ENCODE measurements at places on chromosomes 2 and 18. TPM values are rescaled to one million over a fixed set of nuclear protein-coding genes. Genes with fewer than 3 reads are reported as not detected.

The ANKRD30B gene
- not detected for total RNA-seq

The CCDC142 gene
- total RNA-seq, result 23.3 TPM

The DSG4 gene
- total RNA-seq, result 0.63 TPM

The LRRTM4 gene
- not detected for total RNA-seq

The NTSR2 gene
- total RNA-seq, result not detected

The CERS6 gene
- total RNA-seq, result 25.9 TPM

- DNase-seq, result no peak
Measured at GRCh38 chr2:3010001-3010400, 367.6 kb downstream of the EIPR1 start.

GRCh38 chr2:110105608-110106467 is 9.8 kb downstream of the MALL start:
- no peak for DNase-seq

DNA sequence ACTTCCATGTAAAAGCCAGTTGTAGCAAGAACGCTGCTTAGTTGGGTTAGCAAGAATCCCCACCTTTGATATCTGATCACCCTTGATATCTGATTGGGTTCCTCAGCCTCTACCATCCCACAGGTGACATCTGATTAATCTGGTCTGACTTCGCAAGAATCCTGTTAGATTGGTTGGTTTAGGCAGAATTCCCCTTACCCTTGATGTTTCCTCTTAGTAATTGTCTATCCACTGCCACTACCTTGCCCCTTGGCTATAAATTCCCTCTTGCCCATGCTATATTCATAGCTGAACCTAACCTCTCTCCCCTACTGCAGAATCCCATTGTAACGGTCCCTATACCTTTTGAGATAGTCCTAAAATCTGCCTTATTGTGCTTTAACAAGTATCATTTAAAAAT is 33.1 kb downstream of the PRKRA start:
- no peak for DNase-seq

DNA sequence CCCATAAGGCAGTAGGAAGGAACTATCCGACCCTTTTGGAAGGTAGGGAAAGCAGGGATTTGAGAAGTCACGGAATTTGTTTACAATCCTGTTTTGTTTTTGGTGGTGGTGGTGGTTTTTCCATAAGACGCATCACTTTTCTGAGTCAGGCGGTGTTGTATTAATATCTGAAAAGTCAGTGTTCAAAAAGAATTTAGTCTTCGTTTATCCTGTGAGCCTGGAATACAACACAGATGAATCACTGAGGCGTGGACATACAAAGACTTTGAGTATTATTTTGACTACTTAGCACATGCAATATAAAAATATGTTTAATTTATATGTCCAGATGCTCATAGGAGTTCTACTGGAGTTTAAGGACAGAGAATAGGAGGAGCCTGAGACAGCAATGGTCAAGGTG is 785 bp downstream of the ZNF892 start:
- DNase-seq, result no peak

DNA sequence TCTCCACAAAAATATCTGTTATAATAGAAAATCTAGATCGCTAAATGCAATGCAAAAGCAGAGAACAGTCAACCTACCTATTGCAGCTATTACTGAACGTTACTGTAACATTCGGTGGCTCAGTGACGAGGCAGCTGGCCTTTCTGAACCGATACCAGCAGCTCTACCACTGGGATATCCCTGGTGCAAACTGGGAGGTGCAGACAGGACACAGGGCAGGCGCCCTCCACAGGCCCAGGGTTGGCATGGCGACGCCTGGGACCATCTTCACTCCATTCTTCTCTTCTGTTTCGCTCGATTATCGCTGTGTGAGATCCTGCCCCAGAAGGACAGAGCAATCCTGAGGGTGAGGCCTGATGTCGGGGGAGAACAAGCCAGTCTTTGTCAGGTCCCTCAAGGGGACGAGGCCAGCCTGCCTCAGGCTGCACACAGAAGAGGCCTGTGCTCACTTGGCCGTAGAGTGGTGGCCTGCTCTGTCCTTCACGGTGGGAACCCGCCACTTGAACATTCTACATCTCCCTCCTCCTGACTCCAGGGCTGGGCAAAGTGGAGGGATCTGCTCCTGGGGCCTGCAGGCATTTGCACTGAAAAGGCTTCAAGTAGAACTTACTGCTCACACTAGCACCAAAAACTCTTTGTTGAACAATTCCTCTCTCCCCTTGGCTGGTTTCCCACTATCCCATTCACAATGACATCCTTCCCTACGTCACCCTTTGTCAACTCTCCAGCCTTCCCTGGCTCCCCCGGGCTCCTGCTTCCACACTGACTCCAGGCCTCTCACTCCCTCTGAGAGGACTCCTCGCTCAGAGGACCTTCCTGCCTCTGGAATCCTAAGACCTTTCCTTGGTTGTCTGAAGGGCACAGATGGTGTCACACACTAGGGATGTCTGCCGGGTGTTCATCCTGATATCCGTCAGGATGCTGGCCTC is 49.7 kb downstream of the CYRIA start:
- no peak for DNase-seq

DNA sequence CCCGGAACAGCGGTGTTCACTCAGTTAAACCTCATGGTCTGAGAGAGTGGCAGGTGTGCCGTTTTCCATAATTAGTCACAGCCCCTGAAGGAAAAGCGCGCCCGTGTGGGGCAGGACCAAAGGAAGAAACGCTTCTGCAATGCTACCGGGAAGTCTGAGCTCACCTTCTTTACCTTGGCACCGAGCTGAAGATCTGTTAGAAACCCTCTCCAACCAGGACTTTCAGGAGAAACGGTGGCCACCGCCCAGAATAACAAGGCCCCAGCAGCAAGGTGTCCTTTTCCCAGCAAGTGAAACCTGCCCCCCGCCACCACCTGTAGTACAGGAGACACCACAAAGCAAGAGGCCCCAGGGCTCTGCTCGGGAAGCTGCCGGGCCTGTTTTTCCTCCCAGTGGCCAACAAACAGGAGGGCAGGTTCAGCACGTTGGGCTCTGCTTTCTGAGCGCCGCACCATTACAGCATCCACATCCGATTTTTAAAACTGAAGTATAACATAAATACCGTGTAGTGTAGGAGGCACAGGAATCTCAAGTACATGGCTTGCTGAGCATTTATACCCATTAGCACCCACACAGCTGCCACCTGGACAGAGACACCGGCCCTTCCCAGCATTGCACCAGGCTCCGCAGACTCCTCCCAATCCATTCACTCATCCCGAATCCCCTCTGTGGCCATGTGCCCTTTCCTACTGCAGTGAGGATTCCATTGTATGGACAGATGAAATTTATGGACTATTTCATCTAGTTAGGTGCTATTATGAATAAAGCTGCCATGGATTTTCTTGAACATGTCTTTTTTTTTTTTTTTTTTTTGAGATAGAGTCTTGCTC is 121.8 kb upstream of the RIOK3 start:
- no peak for DNase-seq

DNA sequence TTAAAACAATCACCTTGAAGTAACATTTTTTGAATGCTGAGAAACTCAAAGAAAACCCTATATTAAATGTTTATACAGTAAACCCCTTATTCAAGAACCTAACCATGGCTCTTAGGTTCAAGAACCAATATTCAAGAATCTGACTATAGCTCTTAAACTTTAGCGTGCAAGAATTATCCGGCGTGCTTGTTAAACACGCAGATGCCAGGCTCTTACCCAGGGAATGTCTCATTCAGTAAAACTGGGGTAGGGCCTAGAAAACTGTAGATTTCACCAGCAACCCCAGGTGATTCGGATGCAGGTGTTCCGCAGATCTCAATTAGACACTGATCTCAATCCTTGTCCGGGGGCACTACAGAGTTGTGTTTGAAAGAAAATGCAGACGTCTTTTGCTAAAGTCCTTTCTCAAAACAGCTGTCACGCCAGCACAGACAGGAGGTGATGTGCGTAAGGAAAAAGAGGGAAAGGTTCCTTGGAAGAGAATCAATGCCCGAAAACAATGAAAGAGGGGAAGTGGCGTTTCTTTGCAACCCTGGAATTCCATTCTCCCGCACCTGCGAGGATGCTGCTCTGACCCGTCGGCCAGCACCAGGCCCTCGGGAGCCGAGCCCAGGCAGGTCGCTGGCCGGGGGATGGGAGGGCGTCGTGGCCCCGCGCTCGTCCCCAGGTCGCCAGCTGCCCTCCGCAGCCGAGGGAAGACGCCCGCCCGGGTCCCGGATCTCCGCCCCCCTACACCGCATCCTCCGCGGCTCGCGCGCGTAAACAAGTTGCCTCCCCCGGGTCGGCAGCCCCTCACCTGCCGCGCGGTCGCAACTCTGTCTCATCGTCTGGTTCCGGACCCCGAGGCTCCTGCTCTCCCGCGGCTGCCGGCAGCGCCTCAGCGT is 851 bp downstream of the EIF2AK3 start:
- DNase-seq, result no peak

DNA sequence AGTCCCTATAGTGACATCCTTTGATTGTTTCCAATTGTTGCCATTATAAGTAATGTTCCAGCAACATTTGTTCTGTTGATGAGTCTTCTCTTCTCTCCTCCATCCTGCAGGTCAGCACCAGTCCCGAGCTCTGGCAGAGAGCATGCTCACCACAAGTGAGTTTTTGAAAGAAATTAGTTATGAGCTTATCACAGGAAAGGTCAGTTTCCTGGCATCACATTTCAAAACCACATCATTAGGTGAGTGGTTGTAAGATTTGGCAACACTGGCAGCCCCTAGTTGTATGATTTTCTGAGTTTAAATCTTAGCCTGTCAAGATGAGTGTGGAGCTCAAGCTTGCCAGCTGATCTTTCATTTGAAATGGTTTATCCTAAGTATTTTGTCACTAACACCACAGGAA is 149.6 kb downstream of the ESCO1 start:
- DNase-seq, result no peak

- no peak for DNase-seq
Measured at GRCh38 chr2:74779265-74779558, 54.7 kb upstream of the HK2 start.

DNA sequence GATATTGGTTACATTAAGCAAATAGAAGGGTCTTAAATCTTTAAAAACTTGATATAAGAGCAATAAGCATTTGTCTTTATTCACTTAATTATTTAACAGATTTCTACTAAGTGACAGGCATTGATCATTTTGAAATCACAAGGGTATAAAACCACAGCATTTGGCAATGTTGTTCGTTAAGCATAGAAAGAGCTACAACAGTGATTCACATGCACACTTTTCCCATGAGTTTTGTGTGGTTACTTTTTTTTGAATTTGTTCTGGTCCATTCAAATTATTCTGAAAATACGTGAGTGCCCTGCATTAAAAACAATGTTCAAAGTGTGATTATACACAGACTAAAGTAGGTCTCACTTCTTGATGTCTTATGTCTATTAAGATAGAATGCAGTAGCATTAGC is 52.2 kb downstream of the LYPD6B start:
- DNase-seq, result no peak

Data from omental fat pad (tissue), 4 donors.